ENCODE measurements at places on chromosomes 1 and 21.

DNA sequence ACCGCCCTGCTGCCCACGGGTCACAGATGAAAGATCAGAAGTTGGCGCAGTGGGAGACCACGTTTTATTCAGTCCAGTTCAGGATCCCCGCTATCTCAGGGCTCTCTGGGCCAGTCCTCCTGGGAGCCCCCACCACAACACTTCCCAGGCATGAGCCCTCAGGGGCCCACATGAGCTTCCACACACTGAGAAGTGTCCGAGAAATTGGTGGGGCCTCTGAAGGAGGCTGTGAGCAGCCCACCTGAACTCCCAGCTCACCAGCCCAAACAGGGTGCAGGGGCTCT, 12.1 kb downstream of the TRIM46 start:
- no peak for DNase-seq

DNA sequence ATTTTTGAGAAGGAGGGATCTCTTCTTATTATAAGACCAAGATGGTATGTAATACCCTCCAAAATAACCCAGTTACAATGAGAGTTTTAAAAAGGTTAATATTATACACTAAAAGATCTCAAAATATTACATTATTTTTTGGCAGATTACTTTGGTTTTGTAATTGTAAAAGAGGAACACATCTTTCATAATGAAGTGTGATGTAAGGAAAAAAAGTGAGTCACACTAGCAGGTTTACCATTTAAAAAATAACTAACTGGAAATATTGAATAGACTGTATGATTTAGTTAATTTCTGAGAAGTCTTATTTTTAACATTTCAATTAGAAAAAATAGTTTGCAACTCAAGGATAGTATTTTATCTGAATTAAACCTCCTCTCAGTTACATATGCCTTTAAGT, 1.1 kb downstream of the F5 start:
- DNase-seq = no peak

- DNase-seq = no peak
Observed at GRCh38 chr1:161090617-161091016, 1.3 kb upstream of the NECTIN4 start.

DNA sequence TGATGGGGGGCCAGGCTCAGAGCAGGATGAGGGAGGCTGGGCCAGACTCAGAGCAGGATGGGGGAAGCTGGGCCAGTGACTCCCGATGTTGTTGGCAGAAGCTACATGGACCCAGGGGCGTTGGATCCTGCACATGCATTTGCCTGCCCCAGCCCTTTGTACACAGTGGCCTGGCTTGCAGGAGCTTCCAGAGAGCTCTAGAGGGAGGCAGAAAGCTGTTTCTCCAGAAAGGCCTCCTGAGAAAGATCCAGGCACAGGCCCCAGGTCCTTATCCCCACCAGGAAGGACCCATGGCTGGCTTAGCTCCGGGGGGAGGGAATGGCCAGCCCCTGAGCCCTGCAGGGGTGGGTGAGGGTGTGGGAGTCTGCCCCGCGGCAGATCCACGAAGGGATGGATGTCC, 106.6 kb upstream of the ACTRT2 start:
- peak; percentile 65 for DNase-seq

DNA sequence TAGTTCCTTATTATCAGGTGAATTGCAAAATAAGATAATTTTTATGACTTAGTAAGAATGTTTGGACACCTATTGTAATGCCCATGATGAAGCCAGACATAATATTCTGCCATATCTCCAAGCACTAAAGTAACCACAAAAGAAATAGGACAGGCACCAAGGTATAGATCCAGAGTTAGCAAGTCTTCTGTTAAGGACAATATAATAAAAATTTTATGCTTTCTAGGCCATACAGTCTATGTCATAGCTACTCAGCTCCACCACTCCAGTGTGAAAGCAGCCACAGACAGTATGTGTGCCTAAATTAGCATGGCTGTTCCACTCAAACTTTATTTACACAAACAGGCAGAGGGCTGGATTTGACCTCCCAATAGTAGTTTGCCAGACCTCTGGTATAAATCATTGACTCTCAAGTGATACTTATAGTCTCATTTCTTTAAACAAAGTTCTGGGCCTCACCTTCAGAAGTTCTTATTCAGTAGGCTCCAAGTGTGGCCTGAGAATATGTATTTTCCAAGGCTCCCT, 88.3 kb downstream of the SCMH1 start:
- DNase-seq = no peak

GRCh38 chr1:65952696-65953095, 160.0 kb downstream of the PDE4B start:
- DNase-seq = no peak

- no peak for DNase-seq
Observed at GRCh38 chr1:167442854-167443565, 75.3 kb downstream of the CD247 start.

DNA sequence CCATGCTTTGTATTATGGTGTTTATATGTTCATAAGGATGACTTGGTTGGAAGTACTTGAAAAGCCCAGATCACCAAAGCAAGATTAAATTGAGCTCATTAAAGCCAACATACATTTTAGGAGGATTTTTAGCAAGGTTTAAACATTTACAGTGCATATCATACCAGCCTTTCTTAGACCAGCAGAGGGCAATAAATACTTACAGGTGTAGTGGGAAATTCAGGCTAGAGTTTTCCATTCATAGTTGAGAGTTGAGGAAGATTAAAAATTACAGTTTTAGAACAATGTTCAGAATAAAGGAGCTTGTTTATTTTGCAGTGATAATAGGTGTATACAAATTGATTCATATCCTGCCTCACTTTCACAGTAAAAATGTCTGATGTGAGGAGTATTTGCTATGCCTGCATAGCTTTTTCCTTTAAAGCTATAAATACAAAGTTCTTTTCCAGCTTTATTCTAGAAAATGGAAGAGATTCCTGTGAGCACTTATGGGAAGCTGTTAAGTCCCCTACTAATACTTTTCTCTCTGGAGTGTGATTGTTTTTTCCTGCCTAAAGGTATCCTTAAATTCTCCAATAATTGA, 35.3 kb downstream of the DTL start:
- DNase-seq = peak; percentile 50

DNA sequence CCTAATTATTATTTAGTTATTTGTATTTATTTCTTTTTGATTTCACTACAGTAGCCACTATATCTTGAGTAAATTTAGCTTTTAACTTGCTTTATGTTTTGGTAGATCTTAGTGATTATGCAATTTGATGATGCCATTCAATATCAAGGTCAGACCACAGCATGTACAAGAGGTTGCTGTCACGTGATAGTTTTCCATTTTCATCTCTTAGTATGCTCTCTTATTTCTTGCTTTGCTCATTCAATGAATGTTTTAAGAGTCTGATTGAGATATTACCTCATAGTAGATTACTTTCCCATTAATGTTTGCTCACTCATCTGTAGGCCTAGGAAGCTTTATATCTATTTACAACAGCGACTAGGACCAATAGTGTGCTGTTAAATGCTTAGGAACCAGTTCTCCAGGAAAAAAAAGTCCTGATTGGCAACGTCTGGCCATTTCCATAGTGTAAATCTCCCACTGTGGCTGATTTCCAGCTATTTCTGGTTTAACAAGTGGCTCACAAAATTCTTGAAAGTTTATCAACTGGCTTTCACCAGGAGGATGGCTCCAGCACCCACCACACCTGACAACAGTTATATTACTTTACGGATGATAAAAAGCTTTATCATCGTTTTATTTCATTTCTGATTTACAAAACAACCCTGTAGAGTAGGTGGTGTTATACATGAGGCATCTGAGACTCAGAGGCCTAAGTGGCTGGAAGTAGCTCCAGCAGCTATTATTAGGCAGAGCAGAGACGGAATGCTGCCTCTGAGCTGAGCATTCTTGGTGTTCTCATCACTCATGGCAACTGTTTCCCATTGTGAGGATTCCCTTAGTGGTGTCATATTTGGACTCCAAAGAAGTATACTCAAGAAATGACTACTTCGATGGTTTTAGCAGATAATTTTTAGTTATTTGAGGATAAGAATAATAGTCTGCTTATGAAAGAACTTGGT, 235.2 kb downstream of the DISC1 start:
- no peak for DNase-seq

DNA sequence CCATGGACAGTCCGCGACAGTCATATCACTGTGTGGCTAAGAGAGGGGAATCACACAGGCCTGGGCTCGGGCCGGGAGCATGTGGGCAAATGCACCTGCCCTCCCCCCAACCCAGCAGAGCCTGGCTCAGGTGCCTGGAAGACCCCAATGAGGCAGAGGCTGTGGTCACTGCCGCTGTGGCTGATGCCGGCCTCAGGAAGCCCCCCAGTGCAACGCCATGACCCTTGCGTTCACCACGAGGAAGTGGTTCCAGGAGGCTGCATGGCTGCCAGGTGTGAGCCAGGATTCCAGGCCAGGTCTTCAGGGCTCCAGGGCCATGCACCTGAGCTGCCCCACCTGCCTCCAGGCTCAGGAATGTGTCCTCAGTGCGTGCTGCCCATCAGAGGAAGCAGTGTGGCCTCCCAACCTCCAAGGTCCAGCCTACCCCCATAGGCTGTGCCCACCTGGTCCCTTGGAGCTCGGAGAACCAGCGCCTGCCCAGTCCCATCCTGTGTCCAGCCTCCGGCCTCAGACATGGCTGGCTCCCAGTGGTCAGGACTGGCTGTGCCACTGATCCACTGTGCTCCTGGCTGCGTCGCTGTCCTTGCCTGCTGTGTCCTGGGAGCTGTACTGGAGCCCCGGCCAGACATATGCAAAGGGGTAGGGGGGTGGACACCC, 8.0 kb downstream of the ARHGEF16 start:
- no peak for DNase-seq
